ENCODE measurements at places on chromosomes 3 and 15.

- DNase-seq = no peak
Measured at GRCh38 chr15:80060356-80061006, 1.0 kb downstream of the ZFAND6 start.

- DNase-seq = no peak
Measured at GRCh38 chr3:5140839-5141238, 18.7 kb downstream of the ARL8B start.

DNA sequence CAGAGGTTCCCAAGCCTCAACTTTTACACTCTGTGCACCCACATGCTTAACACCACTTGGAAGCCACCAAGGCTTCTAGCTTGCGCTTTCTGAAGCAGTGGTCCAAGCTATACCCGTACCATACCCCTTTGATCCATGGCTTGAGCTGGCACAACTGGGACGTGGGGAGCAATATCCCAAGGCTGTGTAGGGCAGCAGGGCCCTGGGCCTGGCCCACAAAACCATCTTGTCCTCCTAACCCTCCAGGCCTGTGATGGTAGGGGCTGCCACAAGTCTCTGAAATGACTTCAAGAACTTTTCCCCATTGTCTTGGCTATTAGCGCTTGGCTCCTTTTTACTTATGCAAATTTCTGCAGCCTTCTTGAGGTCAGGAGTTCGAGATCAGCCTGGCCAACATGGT is 16.0 kb upstream of the PSMA4 start:
- no peak for DNase-seq

GRCh38 chr15:47412802-47413201 is 304.5 kb upstream of the SEMA6D start:
- no peak for DNase-seq

All from NCI-H2081 treated with DMSO at 0.1 percent for 48 hours (cell line).